ENCODE measurements at places on chromosomes 12 and 14. TPM values are rescaled to one million over a fixed set of nuclear protein-coding genes. Genes with fewer than 3 reads are reported as not detected.

RITA1 gene
- 18.5 TPM for total RNA-seq

RND1 gene
- total RNA-seq, result 2.3 TPM

BDKRB2 gene
- total RNA-seq, result not detected

GPR68 gene
- total RNA-seq, result 14.0 TPM

C12orf60 gene
- 4.2 TPM for total RNA-seq

PTHLH gene
- not detected for total RNA-seq

C3AR1 gene
- total RNA-seq, result 1.4 TPM

PMCH gene
- total RNA-seq, result not detected

CCDC88C gene
- total RNA-seq, result 83.6 TPM

IGF1 gene
- total RNA-seq, result 1.2 TPM

COCH gene
- total RNA-seq, result 5.8 TPM

Measured in activated CD8-positive, alpha-beta T cell treated with anti-CD3 and anti-CD28 coated beads for 36 hours (primary cell).